ENCODE measurements at places on chromosomes 6 and 20.

DNA sequence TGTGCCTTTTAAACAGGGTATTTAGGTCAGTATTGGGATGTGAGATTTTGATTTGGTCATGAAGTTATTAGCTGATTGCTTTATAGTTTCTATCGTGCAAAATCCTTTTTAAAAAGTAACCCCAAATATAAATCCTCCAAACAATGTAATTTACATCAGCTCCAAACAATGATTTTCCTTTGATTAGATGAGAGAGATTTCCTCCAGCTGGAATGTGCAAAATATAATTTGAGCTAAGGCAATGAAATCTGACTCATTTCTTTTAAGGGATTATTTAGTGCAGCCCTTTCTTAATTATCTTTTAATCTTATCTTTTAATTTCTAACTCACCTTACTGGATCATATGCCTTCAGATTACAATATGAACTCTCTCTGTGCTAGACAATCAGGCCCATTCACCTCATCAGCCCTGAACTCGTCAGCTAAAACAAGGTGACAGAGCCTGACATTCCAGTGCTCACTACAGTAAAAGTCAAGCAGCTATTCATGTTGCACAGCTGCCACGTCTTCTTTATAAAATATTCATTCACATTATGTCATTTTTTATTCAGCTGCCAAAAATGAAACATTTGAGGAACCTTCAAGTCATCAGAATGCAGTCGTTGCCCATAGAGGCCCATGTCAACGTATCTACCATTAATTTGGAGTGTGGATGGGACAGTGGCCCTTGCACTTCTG lies 440.1 kb downstream of the CBLN4 start:
- DNase-seq: no peak

- DNase-seq: peak; percentile 68
Observed at GRCh38 chr6:155223646-155224451, 40.0 kb upstream of the CLDN20 start.

DNA sequence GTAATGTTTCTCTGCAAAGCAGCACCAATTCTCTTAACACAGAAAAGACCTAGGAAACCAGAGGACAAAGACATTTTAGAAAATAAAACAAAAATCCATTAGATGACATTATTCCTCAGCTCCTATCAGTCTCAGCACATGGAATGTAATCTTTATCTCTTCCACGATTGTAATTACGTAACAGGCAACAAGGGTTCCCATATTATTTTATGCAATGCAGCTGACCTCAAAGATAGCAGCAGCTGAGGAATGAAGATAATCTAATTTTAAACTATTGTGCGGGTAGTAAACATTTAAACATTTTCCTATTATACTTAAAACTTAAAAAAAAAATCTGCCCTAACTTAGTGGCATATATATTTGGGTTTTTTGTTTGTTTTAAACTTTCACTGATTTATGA lies 33.0 kb upstream of the PTCHD4 start:
- DNase-seq: no peak

GRCh38 chr6:36850021-36850420 lies 10.8 kb upstream of the CPNE5 start:
- no peak for DNase-seq

DNA sequence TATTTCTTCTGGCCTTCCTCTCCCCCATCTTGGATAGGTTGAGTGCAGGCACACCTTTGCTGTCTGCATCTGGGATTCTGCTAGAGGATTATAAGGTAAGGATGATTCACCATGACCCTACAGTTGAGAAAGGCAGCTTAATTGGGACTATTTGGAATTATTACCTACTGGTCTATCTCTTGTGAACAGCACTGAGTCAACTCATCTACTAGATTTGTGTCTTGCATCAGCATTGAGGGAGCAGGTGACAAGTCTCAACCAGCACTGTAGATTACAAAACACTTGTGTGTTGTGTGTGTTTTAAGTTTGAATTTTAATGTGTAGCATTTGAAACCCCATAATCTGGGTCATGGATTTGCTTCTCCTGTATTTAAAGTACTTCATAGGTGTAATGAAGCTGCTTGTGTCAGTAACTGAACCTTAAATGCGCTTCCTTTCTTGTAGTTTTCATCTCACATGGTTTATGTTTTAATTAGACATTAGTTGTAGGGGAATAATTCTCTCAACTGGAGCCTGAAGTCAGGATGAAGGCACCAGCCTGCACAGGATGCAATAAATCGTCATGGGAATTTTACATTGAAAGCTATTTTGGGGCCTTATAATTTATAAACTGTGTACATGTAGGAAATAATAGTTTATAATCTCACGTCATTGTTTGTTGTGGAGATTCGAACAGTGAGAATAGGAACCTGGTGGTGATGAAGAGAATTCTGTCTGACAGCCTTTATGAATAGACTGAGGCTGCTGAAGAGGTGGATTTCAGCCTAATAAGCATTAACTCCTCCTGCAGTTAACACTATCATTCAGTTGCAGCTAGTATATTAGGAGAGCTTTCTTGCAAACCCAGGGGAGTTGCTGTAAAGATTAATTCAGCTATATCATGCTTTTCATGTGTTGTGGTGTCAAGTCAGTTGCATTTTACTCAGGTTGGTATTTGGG lies 125.1 kb downstream of the JARID2 start:
- no peak for DNase-seq

- no peak for DNase-seq
Observed at GRCh38 chr6:4322846-4323309, 187.5 kb upstream of the ECI2 start.

DNA sequence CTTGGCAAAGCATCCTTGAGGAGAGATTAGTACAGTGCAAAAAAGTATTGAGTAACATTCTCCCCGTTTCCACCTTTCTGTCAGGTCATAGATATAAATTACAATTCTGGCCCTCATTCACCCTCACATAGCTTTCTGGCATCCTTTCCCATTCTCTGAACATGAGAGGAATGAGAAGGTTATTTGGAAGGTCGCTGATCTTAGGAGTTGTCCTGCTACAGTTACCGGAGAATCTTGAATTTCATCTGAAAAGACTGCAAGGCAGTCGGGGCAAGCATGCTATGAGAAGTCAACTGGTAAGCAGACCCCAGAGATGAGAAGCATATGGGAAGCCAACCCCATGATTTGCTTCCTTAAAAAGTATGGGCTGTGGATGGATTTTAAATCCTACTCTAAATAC lies 166.7 kb upstream of the CENPW start:
- DNase-seq: no peak

DNA sequence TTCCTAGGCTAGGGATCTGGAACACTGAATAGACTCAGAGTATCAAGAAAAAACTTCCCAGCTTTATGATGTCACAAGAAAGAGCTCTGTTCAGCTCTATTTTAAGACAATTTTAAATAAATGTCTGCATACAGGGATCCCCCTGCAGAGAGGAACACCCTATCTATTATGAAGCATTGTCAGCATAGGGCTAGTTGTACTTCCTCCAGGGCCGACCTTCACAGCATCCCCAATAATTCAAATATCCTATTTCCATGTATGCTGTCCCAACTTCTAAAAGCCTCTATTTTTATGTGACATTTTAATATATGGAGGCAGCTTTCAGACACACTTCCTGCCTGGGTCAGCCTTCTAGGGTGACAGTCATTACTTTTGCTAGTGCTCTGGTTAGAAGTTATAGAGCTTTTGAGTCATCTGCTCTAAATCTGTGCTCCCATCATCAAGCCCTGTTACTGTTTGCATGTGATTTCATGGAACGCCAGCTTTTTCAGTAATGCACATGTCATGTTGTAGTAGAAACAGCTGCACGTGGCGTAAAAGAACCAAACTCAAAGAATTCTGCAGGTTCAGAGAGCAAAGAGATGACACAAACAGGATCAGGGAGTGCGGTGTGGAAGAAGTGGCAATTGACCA lies 189.2 kb downstream of the ADGB start:
- no peak for DNase-seq

DNA sequence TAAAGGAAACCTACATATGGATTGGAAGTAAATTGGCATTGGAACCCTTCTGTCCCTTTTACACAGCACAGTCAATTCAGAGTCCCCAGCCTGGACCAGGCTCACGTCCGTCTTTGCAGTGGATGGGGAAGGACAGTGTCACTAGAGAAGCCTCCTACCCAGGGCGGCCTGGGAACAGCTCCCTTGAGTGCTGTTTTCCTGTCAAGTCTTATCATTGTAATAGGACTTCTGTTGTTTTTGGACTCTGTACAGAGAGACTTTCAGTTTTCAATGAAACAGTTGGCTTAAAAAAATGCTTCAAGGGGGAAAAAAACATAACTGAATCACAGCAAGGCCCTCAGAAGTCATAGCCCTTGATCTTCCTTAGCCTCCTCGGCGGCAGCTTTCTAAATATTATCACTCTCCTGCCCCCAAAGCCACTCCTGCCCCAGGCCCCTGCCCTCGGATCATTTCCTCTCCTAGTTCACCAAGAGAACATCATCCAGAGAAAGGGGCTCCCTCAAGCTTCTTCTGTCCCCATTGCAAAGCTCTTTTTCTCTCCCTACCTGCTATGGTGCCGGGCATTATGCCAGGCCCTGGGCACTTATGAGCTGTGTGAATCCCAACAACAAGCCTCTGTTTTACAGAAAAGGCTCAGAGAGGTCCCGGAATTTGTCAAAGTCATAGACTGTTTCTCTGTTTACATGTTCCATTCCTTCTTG lies 37.8 kb upstream of the CNKSR3 start:
- DNase-seq: no peak

- DNase-seq: no peak
Observed at GRCh38 chr6:2558098-2558680, 192.5 kb downstream of the MYLK4 start.

GRCh38 chr20:53900380-53900999 lies 169.9 kb downstream of the BCAS1 start:
- DNase-seq: no peak

DNA sequence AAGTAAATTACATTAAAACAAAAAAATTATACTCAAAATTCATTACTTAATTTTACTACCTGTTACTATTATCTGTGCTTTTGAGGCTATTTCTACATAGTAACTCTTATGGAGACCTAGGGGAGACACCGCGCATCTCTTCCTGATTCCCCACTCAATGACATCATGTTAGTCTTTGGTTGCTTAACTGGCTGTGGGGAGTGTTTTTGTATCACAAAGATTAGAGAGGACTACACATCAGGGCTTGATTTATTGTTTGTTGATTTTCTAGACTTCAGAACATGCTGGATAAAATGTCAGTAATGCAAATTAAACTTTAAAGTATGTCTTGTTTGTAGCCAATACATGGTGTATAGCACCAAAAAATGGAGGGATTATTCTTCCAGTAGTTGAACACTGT lies 26.0 kb downstream of the SLC2A10 start:
- no peak for DNase-seq

DNA sequence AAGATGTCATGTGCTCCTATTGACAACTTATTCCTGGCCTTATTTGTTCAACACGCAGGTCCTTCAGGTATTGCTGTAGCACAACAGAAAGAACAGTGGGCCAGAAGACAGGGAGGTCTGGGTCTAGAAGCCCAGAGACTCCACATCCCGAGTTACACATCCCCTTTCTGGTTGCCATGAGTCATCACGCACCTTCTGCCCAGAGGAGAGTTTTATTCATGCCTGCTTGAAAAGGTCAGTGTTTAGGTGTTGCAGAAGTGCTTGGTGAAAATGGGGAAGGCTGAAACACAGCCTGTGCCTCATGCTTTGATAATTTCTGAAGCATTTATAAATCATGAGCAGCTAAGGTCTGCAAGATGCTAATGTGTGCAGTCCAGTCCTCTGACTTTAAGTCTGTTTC lies 256.4 kb downstream of the GMPR start:
- DNase-seq: no peak

- no peak for DNase-seq
Observed at GRCh38 chr6:30681766-30682142, 4.7 kb downstream of the PPP1R18 start.

DNA sequence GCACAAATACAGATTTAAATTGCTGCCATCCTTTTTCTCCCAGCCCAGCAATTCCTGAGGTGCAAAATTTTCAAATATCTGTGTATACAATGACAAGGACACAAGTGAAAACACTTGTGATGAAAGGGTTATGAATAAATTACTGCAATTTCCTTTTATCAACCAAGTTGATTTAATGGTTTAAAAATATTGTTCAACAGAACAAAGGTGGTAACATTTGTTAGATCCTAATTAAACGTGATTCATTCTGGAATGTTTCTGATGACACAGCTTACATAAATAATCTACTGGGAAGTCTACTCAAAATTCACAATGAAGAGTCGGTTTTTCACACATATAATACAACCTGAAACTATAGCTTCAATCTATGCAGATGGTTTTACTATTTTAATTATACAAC lies 17.1 kb downstream of the B4GALT5 start:
- no peak for DNase-seq

- no peak for DNase-seq
Observed at GRCh38 chr20:46275091-46275490, 33.2 kb downstream of the CDH22 start.

GRCh38 chr6:18380158-18380836 lies 6.9 kb upstream of the RNF144B start:
- no peak for DNase-seq

- no peak for DNase-seq
Observed at GRCh38 chr20:14764511-14765369, 427.3 kb upstream of the FLRT3 start.

GRCh38 chr6:101083533-101084175 lies 202.5 kb upstream of the ASCC3 start:
- no peak for DNase-seq

DNA sequence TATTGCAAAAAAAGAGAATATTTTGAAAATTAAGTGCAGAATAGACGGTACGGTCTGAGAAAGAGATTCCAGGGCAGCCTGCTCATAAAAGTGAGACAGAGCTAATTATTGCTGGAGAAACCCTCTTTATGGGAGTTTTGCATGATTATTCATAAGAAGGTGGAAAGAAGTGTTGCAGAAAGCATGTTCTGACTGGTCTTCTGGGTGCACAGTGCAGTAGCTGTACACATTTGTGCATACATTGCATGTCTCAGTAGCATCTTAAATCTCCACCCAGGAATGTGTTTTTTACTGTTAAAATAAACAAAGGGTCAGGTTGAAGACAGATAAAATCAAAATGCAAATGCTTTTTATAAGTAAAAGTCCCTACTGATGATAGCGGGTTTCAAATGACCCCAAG lies 1813.6 kb upstream of the DEFB115 start:
- no peak for DNase-seq

DNA sequence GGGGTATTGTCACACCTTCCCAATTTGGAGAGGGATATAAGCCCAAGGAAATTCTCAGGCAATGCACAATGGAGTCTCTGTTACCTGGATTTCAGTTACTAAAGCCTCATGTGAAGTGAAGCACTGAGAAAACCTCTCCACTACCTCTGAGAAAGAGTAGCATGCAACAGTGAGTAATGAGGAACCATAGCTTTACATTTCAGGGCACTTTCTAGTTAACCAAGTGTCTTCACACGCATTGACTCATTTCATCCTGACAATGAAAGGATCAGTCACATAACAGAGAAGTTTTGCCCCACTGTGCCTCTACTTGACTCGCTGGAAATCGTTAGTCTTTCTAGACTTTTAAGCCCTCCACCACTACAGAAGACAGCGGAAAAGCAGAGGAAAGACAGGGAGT lies 86.2 kb upstream of the ARID1B start:
- no peak for DNase-seq

Data from GM03348 (cell line).